CD4-positive, alpha-beta T cell treated with Interleukin-2 at 100 ng/mL for 4 hours (primary cell): ENCODE measurements at places on chromosomes 7 and 10.

DNA sequence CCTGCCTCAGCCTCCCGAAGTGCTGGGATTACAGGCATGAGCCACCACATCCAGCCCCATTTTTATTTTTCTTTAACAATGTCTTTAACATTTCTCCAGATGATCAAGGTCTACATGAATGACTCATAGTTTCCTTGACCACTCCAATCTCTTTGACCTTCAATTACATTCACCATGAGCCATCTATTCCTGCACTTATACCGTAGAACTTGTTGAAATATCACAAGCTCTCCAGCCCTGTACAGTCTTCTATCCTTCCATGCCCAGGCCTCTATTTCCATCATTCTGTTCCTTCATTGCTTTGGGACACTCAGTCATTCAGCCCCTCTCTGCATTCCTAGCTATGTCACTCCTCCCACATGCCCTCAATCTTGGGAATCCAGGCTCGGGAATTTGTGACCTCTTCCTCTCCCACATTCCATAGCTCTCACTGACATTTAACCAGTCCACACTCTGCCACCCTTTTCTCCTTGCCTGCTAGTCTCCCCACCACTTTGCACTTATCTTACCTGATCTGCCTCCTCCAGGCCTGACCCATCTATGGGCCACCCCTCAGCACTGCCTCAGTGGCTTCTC is 151.8 kb upstream of the STK17A start:
- no peak for DNase-seq

GRCh38 chr10:126101736-126102135 is 205.4 kb downstream of the FANK1 start:
- DNase-seq = no peak

DNA sequence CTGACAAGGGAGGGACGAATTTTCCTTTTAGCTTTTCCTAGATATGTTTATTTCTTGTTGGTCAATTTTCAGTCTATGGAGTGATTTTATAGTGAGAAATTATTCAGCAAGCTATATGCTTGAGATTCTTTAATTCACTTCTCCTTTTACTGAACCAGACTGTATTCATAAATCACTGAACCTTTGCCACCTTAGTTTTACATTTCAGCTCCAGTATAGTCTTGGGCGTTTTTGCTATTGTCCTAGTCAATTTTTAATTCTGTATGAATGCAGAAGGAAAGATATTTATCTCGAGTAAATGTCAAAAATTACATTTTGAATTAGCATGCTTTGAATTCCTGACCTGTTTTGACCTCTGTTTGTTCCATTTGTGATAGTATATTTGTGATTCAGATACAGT is 468.9 kb downstream of the IPMK start:
- DNase-seq = no peak

GRCh38 chr10:48522011-48522765 is 82.7 kb downstream of the ARHGAP22 start:
- no peak for DNase-seq

DNA sequence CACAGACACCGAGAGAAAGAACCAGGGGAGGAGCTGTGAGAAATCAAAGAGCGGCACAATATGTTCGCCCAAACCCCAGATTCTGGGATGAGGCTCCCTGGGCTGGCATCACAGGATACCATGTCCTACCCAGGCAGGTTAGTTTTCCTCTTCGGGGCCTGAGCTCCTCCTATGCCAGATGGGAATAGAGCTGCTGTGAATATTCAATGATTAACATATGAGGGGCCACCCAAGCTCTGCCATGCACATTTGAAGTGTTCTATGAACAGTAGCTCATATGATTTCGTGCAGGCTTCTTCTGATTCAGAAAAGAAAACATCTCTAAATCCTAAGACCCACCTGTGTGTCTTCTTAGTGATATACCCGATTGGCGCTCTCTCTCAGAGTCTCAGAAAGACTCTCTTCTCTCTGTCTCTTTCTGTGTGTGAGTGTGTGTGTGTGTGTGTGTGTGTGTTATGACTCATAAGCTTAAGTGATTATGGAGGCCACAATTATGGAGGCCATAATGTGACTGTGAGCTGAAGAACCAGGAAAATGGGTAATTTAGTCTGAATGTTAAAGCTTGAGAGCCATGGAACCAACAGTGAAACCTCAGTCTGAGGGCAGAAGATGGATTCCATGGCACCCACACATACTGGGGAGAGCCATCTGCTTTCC is 220.5 kb downstream of the KLF6 start:
- no peak for DNase-seq
